Left ventricle myocardium inferior (tissue), 1 donor: ENCODE measurements at places on chromosomes 11 and 22.

DNA sequence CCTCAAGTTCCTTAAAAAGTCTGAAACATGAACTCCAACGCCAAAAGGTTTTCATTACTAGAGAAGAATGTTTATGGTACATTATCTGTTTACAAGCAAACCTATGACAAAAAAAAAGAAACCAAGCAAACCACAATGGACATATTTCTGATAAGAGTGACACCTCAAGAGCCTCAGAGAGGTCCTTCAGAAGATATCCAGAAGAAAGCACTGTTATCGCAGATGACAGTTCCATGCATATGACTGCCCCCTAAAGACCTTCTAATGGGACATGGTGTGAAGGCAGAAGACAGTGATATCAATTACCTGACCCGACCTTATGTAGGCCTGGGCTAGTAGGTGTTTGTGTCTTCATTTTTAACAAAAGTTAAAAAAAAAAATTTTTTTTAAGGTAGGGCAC is 3.1 kb downstream of the HDHD5 start:
- DNase-seq: no peak

- DNase-seq: no peak
Measured at GRCh38 chr22:28351476-28351875, 328.2 kb downstream of the TTC28 start.

GRCh38 chr11:87190071-87190470 is 152.3 kb downstream of the TMEM135 start:
- no peak for DNase-seq

DNA sequence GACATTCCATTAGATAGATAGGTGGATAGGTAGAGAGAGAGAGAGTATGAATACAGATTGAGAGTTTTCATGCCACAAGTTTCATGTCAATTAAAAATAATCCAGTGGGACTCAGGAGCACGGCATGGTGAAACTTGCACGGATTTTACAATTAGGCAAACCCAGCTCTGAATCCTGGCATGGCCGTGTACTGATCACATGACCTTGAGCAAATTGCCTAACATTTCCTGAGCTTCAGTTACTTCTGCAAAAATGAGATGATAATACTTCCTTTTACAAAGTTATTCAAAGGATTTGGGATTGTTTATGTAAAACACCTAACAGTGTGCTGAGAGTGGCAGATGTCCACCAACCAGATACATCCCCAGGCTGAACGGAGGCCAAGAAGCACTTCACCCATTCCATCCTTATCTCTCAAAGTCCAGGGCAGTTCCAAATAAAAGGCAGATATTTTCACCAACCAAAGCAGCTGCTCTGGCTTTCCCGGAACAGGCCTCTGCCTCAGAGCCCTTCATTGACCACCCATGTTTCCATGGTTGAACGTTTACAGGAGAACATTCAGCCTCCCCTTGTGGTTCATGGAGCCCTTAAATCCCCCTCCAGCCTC is 17.9 kb downstream of the APLNR start:
- peak; percentile 34 for DNase-seq

DNA sequence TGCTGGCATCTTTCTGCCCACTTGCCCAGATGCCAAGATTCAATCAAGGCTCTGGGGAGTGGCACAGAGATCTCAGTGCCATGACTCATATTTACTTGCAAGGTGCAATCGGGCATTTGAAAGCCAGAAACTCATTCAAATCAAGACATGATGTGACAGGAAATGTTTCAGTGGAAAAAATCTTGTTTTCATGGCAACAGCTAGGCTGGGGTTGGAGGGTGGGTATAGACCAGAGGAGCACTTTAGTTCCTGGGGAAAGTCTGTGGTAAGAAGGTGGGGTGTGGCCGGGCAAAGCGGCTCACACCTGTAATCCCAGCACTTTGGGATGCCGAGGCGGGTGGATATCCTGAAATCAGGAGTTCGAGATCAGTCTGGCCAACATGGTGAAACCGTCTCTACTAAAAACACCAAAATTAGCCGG is 1.2 kb downstream of the MAJIN start:
- DNase-seq: no peak

DNA sequence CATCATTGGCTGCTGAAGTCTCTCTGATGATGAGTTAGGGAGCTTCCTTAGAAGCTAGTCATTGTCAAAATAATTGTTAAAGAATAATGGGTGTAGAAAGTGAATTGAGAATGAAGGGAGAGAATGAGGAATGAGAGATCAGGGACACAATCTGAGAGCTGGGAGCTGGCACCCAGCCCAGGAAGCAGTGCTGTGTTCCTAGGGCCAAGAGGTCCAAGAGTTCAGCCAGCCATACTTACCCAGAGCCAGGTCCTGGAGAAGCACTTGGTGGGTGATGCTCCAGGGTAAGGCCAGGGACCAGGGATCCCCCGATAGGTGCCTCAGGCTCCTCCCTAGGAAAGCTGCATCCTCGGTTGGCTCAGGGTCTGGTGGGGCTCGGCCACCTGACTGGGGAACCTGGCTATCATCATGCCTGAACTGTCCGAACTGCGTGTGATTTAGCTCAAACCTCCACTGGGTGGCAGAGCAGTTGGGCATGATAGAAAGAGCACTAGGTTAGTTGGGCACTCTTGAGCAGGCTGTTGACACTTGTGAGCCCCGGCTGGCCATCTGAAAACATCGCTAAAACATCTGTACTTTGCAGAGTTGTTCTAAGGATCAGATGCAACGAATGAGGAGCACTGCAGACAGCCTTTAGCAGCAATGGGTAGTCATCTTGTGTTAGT is 123.9 kb upstream of the NCAM1 start:
- DNase-seq: no peak

- peak; percentile 74 for DNase-seq
Measured at GRCh38 chr11:124897674-124898262, at the start of gene ROBO4. Gene ROBO4, minus strand, starts transcription at chr11:124897865. Its CDS starts 70 bp downstream, at chr11:124897795.

- DNase-seq: no peak
Measured at GRCh38 chr11:15185021-15185420, 70.3 kb downstream of the INSC start.

DNA sequence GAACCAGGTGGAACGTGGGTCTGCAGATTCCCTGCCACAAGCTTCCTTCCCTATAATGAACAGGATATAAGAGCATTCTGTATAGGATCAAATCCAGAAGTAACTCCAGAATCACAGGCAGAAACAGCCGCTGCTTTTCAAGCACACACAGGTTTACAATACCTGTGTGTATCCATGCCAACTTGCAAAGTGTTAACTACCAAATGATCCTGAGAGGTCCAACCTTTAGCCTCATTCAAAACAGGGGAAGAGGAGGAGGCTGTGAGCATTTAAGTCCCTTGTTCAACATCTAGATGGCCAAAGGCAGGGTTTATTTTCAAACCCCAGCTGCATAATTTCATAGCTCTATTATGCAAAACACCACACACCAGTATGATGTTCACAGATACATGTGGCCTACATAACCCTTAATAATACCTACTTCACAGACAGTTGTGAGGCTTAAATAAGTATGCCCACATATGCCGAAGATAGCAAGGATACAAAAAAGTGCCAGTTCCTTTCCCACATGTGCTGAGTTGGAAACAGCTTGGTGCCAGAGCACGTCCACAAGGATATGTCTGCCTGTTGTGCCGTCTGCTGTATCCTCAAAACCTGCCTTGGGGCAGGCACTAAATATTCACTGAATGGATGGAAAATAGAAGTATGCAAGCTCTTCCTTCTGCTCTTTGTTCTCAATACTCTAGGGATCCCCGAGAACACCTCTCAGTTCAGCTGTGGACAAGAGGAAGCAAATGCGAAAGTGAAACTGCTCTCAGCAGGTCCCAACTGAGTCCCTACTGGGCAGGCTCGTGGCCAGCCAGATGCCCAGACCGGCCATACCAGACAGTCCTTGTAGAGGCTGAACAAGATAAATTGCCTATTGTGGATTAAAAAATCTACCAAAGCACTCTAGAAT is 66.8 kb downstream of the LARGE1 start:
- peak; percentile 60 for DNase-seq

- no peak for DNase-seq
Measured at GRCh38 chr11:2945757-2946287, 16.6 kb upstream of the PHLDA2 start.

- DNase-seq: no peak
Measured at GRCh38 chr11:69657911-69658625, 17.1 kb downstream of the LTO1 start.

DNA sequence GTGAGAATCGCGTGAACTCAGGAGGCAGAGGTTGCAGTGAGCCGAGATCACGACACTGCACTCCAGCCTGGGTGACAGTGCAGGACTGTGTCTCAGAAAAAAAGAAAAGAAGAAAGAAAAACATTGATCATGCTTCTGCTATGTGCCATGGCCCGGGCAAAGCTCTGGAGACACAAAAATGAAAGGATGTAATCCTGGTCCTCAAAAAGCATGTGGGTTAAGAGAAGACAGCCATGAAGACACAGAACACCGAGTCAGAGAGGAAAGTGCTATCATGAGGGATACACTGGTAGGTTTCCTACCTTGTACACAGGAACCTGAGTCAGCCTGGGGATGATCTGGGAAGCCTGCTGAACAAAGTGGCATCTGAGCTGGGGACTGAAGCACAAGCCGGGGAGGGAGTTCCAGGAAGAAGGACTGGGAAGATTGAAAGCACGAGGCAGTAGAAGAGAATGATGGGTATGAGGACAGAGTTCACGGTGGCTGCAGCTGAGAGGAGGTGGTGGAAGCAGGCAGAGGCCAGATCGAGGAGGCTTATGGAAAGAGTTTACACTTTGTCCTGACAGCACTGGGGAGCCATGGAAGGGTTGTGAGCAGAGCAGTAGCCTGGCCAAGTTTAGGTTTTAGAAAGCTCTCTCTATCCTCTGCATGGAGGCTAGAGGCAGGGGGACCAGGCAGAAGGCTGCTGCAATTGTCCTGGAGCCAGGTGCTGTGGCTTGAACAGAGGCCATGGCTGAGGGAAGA is 9.9 kb upstream of the MAFF start:
- no peak for DNase-seq

DNA sequence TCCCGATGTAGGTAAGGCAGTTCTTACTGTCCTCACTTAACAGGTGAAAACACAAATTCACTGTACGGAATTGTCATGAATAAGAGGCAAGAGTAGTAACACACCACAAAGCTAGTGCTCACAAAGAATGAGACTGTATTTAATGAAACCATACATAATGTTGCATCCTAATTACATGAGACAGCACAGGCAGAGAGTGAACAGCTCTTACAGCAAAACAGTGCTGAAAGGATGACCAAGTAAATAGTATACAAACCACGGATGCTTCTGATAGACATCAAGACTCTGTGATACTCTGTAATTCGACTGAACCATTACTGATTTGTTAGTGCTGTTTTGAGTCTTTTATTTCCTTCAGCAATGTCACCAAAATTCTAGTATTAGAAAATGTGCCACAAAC is 282.3 kb downstream of the TTC28 start:
- no peak for DNase-seq

DNA sequence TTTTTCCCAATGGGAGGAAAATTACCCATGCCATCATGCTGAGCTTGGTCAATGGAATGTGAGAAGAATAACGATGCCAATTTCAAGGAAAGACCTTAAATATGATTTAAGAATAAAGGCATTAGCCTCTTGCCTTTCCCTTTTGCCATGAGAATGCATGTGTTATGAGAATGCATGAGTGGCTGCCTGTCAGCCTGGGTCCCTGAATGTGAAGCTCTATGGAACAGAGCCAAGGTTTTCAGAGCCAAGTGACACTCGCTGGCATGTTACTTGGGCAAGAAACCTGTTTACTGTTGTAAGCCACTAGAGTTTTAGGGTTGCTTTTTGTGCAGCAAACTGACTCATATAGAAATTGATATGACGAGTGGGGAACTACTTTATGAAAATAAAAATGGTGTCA is 75.7 kb downstream of the JRKL start:
- DNase-seq: peak; percentile 24

- no peak for DNase-seq
Measured at GRCh38 chr11:13329670-13330356, 52.2 kb downstream of the BMAL1 start.

DNA sequence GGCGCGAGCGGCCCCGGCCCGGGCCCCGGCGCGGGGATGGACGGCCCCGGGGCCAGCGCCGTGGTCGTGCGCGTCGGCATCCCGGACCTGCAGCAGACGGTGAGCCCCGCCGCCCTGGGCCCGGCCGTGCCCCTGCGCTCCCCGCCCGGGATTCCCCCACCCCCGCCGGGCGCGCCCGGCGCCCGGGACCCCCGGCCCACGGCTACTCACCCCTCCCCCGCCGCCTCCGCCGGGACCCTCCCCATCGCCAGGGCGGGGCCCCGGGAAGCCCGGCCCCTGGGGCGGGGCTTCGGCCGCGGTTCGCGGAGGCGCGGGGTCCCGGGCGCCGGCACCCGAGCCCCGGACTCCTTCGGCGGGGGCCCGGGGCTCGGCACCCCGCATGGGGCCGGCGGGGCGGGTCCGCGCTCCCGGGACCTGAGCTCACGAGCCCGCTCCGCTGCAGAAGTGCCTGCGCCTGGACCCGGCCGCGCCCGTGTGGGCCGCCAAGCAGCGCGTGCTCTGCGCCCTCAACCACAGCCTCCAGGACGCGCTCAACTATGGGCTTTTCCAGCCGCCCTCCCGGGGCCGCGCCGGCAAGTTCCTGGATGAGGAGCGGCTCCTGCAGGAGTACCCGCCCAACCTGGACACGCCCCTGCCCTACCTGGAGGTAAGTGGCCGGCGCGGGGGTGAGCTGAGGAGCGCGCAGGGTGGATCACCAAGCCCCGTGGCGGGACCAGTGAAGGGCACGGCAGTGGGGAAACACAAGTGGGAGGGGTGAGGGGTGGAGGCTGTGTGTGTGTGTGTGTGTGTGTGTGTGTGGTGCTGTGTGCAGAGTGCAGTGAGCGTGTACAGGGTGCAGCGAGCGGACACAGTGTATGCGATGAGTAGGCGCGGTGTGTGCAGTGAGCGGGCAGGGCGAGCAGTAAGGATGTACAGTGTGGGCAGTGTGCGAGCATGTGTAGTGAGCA is 2.3 kb downstream of the SHANK3 start:
- no peak for DNase-seq

DNA sequence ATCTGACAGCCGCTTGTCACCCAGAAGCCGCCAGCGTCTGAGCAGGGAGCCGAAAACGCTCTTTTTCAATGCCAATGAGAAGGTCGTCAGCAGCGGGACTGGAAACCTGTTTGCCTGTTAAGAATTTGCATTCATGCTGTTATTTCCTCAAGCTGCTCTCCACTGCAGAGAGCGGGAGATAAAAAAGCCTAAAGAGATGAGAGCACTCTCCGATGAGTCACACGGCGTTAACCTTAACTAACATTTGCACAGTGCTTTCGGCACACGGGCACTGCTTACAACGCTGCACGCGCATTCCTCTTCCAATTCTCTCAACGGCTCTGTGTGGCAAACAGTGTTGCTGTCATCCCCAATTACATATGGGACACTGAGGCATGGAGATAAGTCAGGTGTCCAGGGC is 40.0 kb upstream of the RTL6 start:
- DNase-seq: no peak

DNA sequence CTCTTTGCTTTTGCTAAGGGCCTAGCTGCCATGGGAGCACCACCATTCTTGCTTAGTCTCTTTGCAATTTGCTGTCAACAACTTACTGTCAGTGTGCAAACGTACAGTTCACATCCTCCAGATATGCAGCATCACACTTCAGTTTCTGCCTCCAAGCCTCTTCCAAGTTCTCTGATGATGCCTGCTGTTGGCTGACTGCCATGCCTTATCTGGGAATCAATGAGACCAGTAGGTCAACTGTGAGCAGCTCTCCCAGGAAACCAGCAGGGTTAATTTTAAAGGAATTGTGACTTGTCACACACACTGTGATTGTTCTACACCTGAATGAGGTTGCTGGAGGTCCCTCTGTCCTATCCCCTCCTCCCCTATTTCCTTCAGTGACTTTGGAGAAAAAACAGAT is 56.0 kb downstream of the COPB1 start:
- no peak for DNase-seq
